ENCODE measurements at places on chromosomes 11 and 22.

- DNase-seq, result no peak
Observed at GRCh38 chr22:28933321-28933720, 49.9 kb downstream of the ZNRF3 start.

GRCh38 chr11:109981031-109981636, 112.1 kb upstream of the ZC3H12C start:
- no peak for DNase-seq

DNA sequence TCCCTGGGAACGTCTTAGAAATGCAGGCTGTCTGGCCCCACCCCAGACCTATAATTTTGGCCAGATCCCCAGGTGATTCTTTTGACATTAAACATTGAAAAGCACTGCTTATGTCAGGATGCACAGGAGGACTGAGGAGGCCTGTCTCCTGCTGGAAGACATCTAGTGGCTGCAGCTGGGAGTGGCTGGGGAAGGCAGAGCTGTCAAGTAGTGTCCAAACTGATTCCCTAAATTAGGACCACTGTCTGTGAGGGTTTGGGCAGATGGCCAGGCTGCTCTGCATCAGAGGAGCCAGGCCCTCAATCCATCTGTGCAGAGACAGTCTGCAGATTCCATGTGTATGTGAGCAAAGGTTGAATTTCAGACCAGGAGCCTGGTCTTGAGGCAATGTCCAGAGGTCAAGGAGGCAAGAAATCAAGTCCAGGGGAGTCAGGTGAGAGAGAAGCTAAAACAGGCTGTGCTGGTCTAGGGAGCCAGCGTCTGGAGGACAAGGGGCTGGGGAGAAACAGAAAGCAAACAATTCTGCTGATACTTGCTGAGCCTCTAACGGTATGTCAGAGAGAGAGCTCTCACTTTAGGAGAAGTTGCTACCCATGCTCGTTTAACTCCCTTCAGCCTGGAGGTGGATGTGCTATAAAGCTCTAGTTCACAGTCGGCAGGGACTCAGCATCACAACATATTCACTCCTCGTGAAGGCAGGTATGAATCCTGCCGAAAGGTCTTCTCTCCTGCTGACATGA, 15.3 kb upstream of the SYTL2 start:
- peak; percentile 58 for DNase-seq

DNA sequence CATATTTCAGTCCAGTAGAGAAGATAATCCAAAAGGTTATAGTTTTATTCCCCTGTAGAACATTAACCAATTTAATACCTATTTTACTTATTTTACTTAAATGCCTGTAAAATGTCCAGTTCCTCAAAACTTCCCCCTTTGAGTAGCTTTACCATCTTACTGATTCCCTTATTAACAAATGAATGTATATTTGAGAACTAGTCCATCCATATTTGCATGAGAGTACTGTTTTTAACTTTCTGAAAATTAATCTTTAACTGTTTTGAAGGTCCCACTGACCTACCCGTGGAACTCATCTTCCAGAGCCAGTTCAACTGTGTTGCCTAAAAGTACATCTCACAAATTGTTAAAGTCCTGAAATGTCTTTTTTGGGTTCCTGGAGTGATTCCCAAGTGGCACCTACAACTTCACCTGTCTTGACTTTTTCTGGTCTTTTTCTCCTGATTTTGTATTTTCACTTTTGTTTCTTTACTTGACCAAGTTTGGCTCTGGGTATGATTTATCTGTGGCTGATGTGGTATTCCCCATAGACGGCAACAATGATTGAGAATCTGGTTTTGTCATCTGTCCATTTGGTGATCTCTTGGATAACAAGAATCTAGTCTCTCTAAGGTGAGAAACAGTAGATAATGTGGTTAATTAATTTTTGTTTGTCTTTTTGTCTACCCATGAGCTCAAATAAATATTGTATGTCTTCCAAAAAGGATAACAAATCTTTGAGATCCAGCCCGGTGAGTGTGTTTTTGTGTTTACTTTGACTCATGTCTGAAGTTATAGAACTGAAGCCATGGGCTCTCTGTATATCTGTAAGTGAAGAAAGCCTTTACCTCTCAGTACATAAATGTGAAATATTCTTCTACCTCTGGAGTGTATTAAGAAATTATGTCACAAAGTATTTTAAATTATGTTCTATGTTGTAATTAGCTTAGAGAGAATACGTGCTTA, 174.2 kb downstream of the ETS1 start:
- no peak for DNase-seq

GRCh38 chr11:11732116-11732515, 109.7 kb upstream of the USP47 start:
- DNase-seq, result no peak

- DNase-seq, result peak; percentile 25
Observed at GRCh38 chr22:28670161-28670560, 9.5 kb downstream of the TTC28 start.

DNA sequence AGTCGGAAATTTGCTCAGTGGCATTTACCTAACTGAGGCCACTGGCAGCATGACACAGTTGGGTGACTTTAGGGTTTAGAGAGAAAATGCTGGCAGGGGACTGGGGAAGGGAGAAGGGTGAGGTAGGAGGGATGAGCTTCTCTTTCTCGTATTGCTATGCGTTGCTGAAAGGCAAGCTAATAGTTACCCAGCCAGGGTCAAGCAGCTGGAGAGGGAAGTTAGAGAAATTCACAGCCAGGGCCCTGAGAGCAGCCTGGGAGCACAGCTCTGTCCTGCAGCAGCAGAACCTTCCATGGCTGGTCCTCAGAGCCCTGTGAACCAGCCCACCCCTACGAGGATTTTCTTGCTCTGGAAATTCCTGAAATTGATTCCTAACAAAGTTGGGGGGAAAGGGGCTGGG, 679.6 kb downstream of the NTM start:
- no peak for DNase-seq

DNA sequence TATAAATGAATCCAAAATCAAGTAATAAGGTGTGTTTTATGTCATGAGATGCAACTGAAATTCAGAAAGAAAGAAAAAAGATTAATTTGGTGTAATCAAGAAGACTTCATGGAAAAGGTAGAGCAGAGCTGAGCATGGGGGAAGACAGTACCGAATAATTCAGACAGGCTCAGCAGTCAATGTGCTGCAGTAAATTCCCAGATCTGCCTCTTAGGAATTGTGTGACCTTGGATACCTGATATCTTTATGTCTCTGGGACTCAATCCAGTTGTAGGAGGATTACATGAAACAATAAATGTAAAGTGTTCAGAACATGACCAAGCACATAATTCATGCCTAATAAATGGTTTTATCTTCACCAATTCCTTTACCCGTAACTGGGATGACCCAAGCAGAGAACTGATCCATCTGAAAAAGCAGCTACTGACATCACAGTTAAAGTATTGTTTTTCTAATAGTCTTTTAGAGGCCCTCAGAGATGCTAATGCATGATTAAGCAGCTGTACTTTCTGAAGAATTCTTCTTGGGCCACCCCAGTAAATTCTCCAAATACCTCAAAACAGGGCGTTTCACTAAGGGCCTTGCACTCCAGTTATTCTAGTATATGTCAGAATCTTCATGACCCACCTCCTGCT, 7.8 kb downstream of the MS4A12 start:
- peak; percentile 8 for DNase-seq

- DNase-seq, result no peak
Observed at GRCh38 chr11:45444796-45445195, 158.7 kb upstream of the SYT13 start.

- DNase-seq, result no peak
Observed at GRCh38 chr22:21652547-21653545, 10.7 kb downstream of the SDF2L1 start.

DNA sequence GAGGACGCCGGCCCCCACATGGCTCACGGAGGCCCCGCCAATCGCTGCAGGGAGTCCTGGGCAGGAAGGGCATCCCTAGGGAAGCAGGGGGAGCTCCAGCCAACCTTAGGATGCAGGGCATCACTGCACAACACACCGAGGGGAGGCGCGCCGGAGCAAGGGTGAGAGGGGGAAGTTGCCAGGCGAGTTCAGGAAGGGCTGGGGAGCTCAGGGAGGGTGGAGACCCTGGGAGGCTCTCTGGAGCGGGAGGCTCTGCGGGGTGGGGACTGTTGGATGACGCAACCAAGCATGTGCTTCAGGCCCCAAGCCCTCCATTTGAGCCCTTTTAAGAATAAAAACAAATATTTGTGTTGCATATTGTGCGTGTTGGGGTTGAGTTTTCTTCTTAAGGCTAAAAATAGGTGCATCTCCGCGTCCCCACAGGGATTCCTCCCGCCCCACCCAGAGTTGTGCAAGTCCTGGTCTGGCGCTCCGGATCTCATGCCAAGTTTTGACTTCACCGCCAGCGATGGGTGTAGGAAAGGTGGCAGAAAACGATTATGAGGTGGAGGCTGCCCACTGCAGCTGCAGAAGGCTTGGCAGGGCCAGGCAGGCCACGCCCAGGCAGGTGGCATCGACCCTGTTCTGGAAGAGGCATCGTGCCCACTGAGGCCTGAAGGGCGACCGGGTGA, 65.2 kb downstream of the WNT7B start:
- DNase-seq, result peak; percentile 81

DNA sequence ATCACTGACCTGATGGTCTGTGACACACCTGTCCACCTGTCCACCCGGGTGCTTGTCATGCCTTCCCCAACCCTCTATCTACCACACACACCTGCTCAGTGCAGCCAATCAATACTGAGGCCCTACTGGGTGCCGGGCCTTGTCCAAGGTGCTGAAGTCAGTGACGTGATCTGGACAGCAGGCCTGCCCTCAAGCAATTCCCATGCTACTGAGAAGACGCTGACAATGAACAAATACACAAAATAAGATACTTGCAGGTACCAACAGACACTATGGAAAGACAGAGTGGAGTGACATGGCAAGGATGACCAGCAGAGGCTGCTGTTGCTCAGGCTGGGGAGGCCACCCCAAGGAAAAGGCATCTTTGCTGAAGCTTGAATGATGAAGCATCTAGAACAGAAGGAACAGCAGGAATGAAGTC, 21.2 kb downstream of the PLAAT3 start:
- peak; percentile 57 for DNase-seq

GRCh38 chr22:50206599-50206998, 5.8 kb downstream of the SELENOO start:
- DNase-seq, result no peak

- no peak for DNase-seq
Observed at GRCh38 chr22:49858827-49859226, 5.2 kb downstream of the ZBED4 start.

DNA sequence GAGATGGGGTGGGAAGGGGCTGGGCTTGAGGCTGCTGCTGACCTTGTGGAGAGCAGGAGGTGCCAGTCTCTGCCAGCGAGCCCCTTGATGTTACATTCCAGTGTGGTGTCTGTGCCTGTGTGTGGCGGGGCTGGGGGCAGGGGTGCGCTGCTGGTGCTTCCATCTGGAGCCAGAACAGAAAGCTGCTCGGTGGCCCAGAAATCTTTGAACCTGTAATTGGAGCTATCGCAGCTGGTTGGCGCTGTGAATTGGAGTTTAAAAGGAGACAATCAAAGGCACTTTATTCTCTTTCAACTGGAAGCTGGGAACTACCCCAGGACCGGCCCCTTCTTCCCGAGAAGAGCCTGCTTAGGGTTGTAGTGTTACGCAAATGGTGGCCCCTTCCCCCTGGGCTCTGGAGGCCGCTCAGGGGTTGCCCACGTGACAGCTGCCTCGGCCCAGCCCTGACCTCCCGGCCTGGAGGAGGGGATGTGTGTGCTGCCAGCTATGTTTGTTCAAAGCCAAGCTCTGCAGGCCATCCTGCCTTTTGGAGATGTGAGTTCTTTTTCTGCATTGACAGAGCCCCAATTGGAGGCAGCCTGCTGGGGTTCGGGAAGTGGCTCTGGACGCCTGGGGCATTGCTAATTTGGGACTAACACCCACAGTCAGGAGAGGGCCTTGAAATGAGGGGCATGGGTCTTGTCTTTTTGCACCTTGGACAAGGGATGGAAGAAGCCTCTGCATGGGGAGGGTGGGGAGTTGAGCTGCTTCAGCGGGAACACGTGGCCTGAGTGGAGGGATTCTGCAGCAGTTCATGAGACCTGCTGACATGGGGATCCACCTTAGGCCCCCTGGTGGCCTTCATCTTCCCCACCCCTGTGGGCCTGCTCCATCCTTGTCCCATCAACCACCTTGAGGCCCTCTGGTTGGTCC, 14.0 kb upstream of the ARSA start:
- no peak for DNase-seq

GRCh38 chr22:36781656-36782627, 6.0 kb upstream of the IFT27 start:
- DNase-seq, result peak; percentile 88

GRCh38 chr11:74746868-74747267, 1.8 kb upstream of the RNF169 start:
- no peak for DNase-seq

GRCh38 chr11:117842131-117842941, 17.8 kb upstream of the FXYD2 start:
- DNase-seq, result no peak

- no peak for DNase-seq
Observed at GRCh38 chr11:64230985-64231365, 627 bp downstream of the DNAJC4 start.

GRCh38 chr11:47616726-47617416, 22.7 kb upstream of the C1QTNF4 start:
- DNase-seq, result peak; percentile 72

- peak; percentile 21 for DNase-seq
Observed at GRCh38 chr11:74822170-74822569, 73.5 kb downstream of the RNF169 start.

DNA sequence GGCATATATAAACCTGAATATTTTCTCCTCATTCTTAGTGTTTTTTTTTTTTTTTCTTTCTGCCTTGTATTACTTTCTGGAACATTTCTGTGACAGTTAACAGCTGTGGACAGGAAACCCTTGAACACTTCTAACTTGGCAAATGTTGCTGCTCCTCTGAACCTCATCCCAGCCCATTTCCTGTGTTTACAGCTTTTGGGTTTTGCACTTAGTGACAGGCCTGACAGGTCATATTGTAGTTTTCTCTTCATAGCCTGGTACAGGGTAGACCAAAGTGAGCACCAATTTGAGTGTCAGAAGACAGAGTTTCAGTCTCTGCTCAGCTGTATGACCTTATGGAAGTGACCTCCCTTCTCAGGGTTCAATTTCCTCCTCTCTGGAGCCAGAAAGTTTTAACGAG, 91.6 kb downstream of the STIM1 start:
- peak; percentile 31 for DNase-seq

GRCh38 chr11:98455500-98456307, 565.0 kb upstream of the CNTN5 start:
- DNase-seq, result no peak

DNA sequence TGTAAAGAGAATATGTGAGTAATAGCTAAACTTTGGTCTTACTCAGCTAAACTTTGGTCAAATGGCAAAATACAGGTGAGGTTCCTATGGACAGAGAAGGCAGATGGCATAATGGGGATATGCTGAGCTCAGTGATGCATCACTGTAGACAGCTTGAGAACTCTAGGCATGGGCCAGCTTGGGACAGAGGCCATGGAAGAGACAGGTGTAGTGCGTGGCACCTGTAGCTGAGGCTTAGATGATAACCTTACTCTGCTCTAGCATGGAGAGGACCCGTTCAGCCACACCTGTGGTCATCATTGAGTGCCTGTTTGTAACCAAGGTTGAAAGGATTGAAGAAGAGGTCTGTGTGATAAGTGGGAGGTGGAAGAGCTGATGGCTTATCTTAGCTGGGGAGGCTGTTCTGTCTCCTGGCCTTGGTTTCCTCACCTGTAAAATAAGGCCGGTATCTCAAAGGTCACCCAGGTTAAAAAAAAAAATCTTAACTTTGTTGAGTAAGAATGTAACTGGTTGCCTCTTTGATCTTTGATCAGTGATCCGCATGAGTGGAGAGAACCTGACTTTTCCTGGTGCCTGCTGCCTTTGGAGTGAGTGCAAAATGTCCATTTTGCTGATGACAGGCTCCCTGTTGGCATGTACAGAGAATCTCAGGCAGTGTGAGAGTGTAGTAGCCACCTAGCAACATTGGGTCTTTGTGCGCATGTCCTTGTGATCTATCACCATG, 48.6 kb downstream of the ZNRF3 start:
- no peak for DNase-seq
